Skin of body (tissue), 3 donors: ENCODE measurements at places on chromosomes 1 and 21.

DNA sequence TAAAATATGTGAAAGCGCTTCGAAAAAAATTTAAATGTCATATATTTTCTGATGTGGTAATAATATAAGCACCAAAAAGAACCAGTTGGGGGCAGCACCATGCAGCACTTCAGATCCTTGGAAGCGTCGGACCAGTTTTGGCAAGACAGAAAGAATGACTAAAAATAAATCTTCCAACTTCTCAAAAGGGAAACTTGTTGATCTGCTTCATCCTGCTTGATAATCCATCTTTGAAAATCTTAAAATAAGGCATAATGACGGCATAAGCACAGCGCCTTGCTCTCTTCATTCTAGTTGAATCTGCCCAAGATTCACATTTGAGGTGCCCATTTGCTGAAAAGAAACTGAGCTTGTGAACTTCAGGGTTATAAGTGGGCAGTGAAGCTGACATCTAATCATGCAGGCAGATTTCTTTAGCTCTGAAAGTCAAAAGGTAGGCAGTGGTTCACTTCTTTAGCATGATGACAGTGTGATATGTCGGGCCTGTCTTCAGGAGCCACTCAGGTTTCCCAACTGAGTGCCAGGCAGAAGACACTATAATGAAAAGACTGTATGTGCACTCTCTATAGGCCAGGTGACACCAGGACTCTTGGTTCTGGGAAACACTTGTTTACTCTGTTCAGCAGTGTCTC lies 19.8 kb upstream of the MUTYH start:
- DNase-seq = peak; percentile 83

DNA sequence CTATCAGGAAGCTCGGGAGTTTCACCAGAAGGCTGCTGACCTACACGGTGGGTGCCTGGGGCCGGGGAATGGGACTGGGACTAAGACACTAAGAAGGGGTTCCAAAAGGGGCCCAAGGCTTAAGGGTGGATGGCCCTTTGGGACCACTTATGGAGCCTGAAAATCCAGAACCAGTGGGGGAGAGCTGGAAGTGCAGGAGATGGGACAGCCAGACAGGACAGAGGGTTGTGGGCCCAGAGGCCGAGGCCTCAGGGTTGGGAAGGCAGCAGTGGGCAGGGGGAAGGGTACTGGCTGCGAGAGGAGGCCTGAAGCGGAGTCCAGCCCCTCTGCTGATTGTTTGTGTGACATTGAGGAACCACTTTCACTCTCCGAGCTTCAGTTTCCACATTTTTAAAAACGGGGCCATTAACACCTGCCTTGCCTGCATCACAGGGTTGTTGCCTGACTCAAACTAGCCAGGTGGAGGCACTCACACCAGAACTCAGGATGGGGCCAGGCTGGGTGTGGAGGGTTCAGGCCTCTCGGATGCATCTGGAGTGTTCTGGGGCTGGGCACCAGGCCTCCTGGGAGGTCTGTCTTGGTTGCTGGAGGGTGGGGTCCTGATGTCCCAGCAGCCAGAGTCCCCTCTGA lies 3.0 kb downstream of the TTC24 start:
- DNase-seq = no peak

GRCh38 chr1:116824631-116825206 lies 70.5 kb downstream of the CD2 start:
- DNase-seq = no peak

DNA sequence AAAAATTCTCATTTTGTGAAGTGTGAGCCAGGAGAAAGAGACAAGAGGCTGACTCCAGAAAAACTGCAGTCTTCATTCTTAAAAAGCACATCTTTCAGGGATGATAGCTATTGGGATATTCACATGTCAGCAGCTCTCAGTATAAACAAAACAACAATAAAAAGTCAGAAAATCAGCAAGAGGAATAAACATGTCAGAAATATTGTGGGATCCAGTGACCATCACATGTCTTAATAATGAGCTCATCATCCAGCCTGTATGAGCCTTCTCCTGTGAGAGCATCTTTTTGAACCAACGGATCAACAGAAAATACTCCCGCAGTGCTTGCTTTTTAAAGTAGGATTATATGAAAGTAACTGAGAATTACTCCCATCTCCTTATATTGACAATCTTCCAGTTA lies 241.6 kb downstream of the SMYD3 start:
- peak; percentile 36 for DNase-seq

- DNase-seq = no peak
Observed at GRCh38 chr1:97097404-97097925, 375.9 kb downstream of the PTBP2 start.

GRCh38 chr1:7302873-7303272 lies 468.2 kb upstream of the VAMP3 start:
- no peak for DNase-seq

GRCh38 chr1:58165073-58165472 lies 381.5 kb downstream of the OMA1 start:
- no peak for DNase-seq

DNA sequence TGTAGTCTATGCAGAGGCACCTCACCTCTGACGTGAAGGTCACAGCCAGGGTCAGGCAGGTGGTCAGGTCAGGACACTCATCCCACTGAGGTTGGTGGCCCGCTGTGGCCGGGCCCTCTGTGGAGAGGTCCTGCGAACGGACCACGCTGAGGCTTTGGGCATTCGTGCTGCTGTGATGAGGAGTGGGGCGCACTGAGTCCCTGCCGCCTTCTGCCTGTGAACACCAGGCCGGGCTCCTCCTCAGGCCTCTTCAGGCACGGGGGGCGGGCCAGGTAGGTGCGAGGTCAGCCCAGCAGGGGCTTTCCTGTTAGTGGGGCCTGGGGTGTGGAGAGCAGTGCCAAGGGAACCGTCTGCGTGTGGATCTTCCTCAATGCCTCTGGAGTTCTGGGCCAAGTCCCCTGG lies 39.0 kb downstream of the COQ8A start:
- DNase-seq = no peak

DNA sequence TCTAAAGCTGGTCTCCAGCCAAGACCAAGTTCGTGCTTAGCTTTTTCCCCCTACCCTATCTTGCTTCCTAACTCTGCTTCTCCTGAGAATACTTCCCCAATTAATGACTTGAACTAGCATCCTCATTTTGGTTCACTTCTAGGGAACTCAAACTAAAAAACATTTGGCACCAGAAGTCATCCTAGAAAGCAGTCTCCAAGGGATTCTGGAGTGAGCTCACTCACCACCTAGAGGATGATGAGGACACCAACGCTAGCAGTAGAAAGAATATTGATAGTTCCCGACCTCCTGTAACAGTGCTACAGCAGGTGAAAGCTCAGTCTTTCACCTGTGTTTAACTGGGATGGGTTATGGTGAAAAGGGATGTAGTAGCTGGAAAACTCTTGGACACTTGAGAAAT lies 4.7 kb upstream of the PSMB2 start:
- DNase-seq = no peak

DNA sequence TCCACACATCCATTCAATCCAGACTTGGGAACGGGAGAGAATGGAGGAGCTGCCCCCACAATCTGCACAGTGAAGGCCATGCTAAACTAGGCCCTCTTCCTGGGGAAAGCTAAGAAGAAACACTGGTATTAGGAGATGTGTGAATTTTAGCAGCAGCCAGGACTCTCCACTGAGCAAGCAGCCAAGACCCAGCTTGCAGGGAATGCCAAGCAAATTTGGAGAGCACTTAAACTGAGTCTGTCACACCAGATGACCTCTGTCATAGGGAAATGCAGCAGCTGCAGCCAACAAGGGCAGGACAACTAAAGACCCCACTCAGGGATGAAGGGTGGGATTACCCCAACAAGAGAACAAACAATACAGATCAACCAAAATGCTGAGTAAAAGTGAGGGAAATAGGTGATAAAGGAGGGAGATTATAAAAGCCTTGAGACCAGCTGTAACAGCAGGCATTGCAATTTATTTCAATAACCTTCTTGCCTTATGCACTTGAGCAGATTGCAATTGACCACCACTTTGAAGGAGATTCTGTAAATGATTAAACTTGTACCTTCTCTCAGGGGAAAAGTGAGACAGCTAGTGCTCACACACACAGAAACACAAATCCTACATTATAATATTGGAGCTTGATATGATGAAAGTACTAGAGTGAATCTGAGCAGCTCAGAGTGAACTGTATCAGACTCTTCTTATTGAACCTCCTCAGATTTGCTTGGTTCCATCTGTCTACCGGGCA lies 2.5 kb upstream of the CLCA1 start:
- DNase-seq = no peak

DNA sequence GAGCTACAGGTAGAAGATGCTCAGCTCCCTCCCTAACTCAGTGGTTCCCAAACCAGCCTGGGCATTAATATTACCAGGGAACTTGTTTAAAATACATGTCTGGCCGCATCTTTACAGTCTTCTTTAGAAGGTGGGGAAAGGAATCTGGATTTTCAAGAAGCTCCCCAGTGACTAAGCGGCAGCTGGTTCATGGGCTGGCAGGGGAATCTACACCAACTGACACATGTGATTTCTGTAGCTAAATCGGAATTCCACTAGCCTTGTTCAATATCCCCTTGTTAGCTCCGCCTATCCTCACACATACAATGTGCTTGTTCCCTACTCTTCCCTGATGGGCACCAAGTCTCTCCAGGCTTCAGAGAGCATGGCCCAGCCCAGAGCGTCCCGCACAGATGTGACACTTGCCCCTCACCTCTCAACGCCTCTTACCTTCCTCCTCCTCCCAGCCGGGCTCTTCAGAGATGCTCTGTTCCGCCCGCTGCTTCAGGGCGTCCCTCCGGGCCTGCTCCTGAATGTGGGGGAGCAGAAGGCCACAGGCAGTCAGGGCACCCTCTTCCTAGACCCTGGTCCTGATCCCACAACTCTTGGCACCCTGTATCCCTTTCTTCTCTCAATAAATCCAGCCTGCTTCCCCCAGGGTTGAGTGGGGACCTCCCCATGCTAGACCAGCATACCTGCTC lies 15.3 kb downstream of the TSSK3 start:
- DNase-seq = no peak

- DNase-seq = no peak
Observed at GRCh38 chr1:205477759-205478247, 22.0 kb upstream of the BLACAT1 start.
